EH (cell line): ENCODE measurements at places on chromosomes 12 and 14.

GRCh38 chr14:22479776-22480464 lies 109.1 kb downstream of the DAD1 start:
- DNase-seq: peak; percentile 33

DNA sequence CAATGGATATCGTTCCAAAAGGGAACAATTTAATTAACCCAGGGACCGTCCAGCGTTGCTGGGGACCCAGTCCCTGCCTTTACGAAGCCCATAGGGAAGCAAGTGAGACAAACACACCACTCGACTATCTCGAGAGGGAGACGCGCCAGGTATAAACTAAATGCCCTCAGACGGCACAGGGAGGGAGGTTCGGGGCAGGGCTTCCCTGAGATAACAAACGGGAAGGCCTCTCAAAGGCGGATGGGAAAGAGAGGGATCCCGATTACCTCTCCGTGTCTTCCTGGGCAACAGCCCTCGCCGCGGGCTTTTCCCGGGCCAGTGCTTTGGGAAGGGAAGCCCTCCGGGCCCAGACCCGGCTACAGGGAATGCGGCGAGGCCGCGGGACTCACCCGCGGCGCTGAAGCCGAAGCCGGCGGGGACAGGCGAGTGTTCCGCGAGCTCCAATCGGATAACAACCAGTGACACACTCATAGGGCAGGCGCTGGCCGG lies 390 bp downstream of the BRAP start:
- no peak for DNase-seq

DNA sequence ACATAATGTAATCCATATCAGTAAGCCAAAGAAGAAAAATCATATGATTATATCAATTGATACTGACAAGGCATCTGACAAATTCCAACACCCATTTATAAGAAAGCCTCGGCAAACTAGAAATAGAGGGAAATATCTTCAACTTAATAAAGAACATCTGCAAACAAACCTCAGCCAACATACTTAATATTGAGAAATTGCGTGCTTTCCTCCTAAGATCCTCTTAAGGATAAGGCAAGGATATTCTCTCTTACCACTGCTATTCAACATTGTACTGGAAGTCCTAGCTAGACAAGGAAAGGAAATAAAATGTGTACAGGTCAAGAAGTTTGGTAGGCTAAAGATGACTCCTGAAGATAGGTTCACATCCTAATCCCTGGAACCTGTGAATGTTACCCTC lies 115.9 kb downstream of the DERA start:
- DNase-seq: peak; percentile 49

GRCh38 chr12:21831791-21832344 lies 57.4 kb upstream of the KCNJ8 start:
- DNase-seq: peak; percentile 89

- DNase-seq: no peak
These were observed 262.3 kb downstream of the NUAK1 start for GRCh38 chr12:105876396-105876927.

GRCh38 chr14:80378084-80378690 lies 166.9 kb upstream of the DIO2 start:
- DNase-seq: no peak

DNA sequence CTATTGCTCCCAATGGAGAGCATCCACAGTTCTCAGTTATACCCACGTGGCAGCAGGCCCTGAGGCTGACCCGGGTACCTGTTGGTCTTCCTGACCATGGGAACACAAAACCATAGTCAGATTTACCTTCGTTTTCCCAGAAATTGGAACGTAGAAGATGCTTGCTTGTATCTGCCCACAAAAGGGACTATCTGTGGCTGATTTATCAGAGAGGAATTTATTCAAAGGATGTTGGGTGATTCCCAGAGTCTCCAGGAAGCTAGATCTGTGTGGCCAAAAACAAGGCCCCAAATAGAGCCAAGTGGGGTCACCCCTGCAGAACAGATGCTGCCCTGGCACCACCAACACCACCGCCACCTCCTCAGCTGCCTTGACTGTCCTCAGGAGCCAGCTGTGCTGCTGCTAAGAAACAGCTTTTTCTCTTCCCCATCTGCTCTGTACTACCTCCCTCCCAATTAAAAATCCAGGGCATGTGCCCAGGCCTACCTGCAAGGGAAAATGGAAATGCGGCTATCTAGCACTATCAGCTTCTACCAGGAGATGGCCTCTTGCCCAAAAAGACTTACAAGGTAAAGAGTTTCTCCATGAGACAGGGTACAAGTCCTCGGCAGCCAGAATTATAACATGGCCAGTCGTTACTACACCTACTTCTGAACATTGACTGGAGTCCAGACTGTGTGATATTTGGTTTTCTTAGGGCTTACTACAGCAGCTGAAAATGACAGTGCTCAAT lies 128.6 kb upstream of the PLEKHG7 start:
- peak; percentile 44 for DNase-seq

- peak; percentile 32 for DNase-seq
These were observed 483.5 kb downstream of the ATP23 start for GRCh38 chr12:58424735-58425392.

- peak; percentile 75 for DNase-seq
These were observed 96.8 kb downstream of the OSBPL8 start for GRCh38 chr12:76462668-76463224.

- no peak for DNase-seq
These were observed 81.4 kb upstream of the ARID2 start for GRCh38 chr12:45648070-45648469.

DNA sequence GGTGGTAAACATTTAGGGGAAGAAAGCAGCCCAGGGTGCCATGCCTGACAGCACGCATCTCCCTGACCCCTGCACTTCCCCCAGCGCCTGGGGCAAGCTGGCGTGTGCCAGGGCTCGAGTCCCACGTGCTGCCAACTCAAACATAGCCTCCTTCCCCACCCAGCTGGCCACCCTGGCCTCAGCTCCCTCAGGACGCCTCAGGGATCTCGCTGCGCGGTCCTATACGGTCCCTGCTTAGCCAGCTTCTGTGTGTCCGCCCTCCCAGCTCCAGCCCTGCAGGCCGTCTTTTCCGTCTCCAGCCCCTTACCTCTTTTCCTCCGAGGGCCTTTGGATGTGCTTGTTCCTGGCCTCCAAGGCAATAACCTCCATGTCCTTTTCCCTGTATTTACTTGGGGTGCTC lies 71.0 kb downstream of the TESC start:
- DNase-seq: no peak

DNA sequence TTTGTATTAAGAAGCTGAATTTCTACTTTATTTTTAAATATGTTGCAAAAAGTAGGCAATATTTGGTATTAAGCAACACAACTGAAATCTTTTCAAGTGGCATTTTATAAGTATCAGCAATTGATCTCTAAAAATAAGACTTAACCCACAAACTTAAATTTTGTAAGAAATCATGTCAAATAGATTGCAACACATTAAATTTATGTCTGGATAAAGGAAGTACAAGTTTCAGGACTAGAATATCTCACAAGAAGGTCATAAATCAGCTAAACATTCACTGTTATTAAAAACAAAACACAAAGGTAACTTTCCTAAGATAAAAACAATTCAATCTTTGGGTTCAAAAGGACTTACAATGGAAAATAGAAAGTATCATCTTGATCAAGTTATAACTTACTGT lies 32.8 kb downstream of the CPNE8 start:
- DNase-seq: no peak

GRCh38 chr12:27896419-27896990 lies 76.0 kb downstream of the PTHLH start:
- no peak for DNase-seq

DNA sequence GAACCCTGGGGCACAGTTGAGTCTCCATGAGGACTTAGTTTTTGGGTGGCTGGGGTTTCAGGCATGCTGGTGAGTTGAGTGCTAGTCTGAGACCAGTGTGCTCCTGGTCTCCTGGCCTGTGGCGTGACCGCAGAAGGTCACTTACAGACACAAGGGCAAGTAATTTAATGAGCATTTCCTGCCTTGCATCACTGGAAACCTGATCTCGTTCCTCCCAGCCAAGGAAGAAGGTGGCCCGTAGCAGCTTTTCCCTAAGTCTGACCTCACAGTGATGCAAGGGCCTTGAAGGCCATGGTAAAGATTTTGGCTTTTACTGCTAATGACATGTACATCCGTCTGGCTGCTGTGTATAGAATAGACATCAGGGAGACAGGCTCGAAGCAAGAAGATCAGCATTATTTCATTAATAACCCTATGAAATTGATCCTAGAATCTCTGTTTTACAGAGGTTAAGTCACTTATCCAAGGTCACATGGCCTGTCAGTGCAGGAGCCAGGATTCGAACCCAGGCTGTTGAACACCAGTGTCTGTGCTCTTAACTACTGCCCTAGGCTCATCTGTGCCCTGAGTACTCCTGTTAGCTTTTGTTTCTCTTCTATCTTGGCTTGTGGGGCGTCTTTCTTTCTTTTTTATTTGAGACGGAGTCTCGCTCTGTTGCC lies 4.6 kb downstream of the TMEM120B start:
- DNase-seq: peak; percentile 97

DNA sequence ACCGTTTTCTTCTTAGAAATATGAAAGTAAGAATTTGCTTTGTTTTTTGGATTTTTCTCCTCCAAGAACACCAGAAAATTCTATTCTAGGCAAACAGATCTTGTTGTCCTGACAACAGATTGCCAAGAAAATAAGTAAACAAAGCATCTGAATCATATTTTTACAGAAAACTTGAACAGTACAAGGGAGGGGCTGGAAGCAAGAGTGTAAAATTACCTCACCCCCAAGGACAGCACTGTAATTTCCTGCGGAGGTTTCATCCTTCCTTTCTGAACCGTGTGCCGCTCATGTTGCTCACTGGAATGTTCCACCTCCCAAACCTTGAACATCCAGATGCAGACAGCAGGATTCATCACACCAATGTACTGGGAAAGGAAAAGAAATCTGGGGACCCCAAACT lies 5.4 kb upstream of the CAMKK2 start:
- no peak for DNase-seq

GRCh38 chr14:98069712-98070171 lies 1202.3 kb downstream of the BCL11B start:
- DNase-seq: no peak

- no peak for DNase-seq
These were observed 534.7 kb downstream of the LRFN5 start for GRCh38 chr14:42141328-42141727.

DNA sequence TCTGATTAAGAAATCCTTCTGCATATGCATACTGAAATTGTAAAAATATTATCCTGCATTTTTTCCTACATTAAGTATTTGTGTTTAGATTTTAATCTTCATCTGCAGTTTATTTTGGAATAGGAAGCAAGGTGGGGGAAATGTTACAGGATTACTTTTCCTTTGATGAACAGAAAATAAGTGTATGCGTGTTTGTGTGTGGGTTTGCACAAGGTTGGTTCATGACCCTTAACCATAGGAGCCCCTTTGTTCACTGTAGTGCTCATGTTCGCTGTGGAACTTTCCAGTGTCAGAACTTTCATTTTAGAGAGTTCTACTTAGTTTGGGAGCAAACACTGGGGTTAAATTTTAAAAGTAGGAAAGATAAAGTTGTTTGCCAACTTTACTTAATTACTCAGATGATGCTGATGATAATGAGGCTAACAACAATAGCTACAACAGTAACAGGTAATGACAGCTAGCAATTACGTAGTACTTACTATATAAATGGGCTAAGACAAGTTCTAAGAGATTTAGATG lies 6.4 kb upstream of the A2M start:
- DNase-seq: no peak

DNA sequence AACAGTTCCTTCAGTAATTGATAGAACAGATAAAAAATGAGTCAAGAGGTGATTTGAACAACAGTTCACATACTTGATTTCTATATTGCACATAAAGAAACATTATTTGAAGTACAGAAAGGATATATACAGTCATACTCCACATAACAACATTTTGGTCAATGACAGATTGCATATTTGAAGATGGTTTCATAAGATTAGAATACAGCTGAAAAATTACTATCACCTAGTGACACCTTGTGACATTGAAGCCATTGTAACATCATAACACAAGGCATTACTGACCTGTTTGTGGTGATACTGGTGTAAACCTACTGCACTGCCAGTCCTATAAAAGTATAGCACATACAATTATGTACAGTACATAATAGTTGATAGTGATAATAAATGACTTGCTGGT lies 43.1 kb upstream of the ABCC9 start:
- DNase-seq: no peak

DNA sequence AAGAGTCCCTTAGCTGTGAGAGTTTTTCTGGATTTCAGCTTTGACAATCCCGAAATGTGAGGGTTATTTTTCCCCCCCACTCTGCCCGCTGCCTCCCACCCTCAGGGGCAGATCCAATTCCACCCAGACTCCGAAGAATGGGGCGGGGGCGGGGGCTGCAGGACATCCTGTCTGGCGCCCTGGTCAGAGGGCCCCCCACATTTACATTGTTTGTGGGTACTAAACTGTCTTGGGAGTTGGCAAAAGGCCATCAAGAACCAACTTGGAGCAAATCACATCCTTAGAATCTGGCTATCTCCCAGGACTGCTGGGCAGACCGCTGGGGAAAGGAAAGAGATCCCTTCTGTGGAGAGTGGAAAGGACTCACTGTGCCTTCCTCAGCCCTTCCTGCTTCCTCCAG lies 2.4 kb downstream of the EMP1 start:
- DNase-seq: peak; percentile 73

DNA sequence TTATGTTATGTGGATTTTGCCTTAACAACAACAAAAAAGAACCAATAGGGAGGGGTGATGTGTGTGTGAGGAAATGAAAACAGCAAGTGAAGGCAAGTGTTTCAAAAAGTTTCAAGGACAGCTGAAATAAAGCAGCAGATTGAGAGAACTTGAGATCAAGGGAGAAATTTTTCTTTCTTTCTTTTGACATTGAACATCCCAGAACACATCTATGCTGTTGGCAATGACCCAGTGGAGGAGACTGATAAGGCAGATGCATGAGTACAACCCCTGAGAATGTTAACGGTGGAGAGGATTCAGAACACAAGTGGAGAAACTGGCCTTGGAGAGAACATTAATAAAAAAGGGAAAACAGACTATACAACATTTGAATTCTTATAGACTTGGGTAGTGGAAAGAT lies 2.9 kb downstream of the LLPH start:
- DNase-seq: no peak

DNA sequence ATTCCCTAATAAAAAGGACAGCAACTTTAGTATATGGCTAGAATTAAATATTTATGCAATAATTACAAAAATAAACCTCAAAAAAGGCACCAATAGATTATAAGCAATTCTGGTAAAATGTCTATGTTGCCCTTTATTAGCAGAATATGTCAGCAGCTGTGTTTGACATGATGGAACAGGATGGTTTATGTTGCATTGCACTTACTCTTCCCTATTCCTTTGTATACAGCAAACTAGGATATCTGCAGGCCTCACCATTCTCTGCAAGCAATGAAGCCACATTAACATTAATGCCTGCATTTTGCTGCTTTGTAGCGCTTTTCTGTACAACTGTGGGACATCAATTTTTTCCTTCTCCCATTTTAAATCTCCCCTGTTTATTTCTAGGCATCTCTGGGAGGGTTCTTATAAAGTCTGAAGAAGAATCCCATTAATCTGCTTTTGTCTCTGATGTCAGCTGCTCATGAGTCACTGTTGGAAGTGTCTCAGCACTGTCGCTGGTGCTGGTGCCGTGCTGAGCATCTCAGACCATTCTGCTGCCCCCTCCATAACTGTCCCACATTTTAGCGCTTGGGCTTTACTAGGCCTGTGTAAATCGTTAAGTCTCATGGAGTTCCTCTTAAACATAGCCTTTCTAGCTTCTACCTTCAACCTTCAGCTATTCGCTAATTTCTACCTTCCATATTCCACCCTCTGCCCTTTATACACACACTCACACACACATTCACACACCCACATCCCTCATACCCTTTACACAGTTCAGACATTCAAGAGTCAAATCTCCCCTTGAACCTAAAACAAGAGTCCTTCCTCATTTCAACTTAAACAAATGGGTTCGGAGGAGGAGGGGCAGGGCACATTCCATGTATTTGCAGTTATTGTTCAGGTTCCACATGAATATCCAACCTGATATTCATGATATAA lies 64.4 kb upstream of the TRHDE start:
- DNase-seq: peak; percentile 6

- no peak for DNase-seq
These were observed 260.2 kb downstream of the BMP4 start for GRCh38 chr14:53696217-53696965.
